T-helper 1 cell (primary cell): ENCODE measurements at places on chromosomes 3 and 15.

DNA sequence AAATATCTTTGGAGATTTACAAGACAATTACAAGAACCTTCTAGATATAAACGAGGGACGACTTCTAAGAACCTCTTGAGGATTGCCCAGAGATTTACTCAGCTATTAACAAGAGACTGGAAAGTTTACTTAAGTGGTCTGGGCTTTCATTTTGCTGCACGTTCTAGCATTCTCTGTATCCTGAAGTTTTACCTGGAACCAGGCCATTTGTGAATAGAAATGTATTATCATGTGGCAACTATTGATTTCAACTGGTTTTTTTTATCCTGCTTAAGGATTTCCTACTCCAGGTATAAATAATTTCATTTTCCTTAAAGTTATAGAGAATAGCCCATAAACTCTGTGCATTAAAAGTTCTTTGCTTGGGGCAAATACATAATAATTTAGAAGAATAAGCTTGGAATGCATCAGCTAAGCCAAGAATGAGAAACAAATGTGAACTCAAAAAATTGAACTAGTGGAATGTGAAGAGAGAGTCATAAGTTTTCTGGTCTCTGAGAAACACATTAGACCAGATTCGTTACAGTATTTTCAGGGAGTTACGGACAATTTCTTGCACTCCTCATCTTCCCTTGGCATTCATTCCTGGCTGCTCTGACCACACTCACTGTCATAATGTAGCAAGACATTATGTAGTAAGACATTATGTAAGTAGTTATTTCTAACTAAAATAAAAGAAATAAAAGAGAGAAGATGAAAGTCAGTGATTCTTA, 1.3 kb downstream of the AQP9 start:
- DNase-seq: no peak

DNA sequence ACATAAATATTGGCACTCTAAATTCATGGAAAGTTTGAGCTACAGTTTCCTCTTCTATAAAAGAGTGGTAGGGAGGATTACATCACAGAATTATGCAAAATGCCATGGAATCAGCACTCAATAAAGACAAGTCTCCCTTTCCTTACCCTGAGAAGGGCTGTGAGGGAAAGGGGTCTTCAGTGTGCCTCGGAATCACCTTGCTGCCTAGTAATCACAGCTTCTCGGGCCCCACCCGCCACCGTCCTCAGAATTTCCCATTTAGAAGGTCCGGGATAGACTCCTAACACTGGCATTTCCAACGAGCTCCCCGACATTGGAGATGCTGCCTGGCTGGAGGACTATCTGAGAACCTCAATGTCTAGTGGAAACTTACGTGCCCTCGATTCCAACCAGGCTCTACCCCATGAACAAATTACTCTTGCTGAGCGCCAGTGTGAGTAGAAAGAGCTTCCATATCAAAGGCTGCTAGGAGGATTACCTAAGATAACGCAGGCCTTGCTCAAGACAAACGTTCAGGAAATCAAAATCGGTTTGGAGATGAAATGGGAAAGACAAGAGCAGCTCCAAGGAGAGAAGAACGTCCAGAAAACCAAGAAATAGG, 92.1 kb upstream of the CHD2 start:
- DNase-seq: no peak

DNA sequence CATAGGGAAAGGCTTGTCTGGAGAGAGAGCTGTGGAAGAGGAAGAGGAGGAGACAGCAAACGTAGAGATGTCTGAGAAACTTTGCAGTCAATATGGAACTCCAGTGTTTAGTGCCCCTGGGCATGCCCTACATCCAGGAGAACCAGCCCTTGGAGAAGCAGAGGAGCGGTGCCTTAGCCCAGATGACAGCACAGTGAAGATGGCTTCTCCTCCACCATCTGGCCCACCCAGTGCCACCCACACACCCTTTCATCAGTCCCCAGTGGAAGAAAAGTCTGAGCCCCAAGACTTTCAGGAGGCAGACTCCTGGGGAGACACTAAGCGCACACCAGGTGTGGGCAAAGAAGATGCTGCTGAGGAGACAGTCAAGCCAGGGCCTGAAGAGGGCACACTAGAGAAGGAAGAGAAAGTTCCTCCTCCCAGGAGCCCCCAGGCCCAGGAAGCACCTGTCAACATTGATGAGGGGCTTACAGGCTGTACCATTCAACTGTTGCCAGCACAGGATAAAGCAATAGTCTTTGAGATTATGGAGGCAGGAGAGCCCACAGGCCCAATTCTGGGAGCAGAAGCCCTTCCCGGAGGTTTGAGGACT, 6.9 kb downstream of the MAP1A start:
- no peak for DNase-seq

DNA sequence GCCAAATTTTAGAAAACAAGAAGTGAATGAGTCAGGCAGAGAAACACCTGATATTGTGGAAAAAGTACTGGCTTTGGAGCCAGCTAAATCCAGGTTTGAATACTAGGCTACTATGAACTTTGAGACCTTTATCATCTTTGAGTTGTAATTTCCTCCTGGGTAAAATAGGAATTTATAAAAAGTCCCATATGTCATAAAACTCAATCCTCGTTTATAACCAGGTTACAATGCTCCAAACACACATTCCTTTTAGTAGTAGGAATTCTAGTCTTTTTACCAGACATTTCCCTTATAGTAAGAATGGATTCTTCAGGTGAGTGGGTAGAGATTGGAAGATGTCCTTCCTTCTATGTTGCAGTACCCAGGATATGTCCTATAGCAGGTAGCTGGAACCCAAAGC, 16.7 kb upstream of the DPH6 start:
- no peak for DNase-seq
